Fibroblast of skin of right biceps (primary cell): ENCODE measurements at places on chromosomes 2 and 18.

DNA sequence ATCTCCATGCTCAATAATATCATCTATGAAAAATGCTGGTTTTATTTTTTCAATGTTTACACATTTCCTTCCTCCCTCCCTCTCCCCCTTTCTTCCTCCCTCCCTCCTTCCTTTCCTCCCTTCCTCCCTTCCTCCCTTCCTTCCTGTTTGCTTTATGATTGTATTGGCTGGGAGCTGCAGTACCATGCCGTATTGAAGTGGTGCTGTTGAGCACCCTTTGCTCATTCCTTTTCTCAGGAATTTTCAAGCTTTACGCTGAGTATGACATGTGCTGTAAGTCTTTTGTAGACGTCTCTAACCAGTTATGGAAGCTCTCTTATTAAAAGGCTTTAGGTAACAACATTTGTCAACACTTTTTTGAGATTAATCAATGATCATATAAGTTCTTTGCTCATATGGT, 100.4 kb downstream of the SNTG2 start:
- DNase-seq: peak; percentile 61

DNA sequence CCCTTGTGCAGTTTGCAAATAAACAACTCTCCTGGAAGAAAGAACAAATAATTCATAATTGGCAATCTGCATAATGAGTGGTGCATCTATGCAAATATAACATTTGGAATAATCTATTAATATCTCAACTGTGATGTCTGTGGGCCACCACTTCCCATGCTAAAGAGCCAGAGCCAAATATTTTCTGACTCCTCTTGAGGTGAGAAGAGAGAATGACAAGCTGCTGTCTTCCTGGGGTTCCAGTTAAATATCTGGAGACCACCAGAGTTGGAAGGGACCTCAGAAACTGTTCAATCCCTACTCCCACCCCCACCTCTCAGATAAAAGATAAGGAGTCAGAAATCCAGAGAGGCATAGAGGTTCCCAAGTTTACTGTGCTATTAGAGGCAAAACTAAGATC, 241.0 kb upstream of the SLC14A2 start:
- no peak for DNase-seq

- DNase-seq: no peak
Observed at GRCh38 chr18:68665628-68666027, 49.3 kb downstream of the TMX3 start.

DNA sequence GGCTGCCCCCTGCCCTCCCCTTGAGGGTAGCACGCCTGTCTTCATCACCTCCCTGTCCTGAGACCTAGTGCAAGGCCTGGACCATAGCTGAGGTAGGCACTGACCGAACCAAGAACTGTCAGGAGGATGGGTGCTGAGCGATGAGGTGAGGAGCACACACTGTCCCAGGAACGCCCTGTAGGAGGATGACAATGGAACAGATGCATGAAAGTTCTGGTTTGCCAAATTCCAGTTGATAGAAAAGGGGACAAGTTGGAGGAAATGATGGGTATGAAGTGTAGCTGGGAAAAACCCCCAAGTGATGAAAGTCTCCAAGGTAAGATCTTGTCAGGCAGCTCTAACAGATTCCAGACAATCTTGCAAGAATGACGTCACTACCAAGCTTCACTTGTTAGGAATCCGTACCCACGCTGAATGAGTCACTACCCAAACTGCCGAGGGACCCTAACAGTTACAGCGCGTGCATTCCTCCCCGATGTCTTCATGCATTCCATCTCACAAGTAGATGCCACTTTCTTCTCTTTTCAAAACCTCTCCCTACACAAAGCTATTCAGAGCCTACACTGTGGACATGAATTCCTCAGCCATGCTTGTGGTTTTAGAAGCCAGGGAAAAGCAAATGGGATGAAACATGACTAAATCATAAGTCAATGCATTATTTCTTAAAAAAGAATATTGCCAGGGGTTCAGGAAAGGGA, 27.6 kb downstream of the MRPL33 start:
- peak; percentile 100 for DNase-seq

GRCh38 chr2:204049635-204050034, 113.1 kb downstream of the ICOS start:
- DNase-seq: no peak

DNA sequence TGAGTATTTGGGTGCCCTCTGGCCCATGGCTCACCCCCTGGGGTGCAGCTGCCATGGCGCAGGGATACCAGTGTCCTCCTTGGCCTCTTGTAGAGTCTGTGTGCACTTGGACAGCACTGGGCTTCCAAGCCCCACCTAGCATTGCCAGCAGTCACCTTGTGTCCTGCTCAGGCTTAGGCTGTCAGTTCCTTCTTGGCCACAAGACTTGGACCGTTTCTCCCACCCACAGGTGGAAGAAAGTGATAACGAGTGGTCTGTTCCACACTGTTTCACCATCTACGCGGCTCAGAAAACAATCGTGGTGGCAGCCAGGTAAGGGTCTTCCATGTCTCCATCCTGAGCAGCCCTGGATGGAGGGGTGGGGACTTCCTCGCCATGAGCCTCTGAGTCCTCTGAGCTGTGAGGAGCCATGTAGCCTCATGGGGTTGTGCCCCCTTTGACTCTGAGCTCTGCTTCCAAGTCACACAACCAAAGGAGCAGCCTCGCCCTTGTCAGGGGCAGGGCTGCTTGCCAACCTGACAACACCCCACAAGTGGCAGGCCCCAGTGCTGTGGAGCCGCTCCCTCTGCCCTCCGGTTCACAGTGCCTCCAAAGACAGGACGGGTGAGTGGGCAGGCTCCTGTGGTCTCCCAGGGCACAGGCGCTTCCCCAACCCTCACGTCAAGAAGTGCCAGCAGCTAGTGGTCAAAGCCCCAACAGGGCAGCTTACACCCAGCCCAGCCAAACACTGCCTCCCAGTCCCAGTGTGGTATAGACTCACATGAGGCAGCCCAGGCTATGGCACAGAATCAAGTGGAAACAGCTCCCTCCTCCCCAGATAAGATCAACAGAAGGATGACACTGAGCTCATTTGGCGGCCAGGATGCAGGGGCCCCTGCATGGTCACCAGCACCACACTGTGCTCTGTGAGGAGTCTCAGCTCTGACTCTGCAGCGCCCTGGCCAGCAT, 18.4 kb downstream of the STK25 start:
- DNase-seq: no peak

GRCh38 chr2:100537918-100538317, 24.9 kb upstream of the PDCL3 start:
- no peak for DNase-seq

DNA sequence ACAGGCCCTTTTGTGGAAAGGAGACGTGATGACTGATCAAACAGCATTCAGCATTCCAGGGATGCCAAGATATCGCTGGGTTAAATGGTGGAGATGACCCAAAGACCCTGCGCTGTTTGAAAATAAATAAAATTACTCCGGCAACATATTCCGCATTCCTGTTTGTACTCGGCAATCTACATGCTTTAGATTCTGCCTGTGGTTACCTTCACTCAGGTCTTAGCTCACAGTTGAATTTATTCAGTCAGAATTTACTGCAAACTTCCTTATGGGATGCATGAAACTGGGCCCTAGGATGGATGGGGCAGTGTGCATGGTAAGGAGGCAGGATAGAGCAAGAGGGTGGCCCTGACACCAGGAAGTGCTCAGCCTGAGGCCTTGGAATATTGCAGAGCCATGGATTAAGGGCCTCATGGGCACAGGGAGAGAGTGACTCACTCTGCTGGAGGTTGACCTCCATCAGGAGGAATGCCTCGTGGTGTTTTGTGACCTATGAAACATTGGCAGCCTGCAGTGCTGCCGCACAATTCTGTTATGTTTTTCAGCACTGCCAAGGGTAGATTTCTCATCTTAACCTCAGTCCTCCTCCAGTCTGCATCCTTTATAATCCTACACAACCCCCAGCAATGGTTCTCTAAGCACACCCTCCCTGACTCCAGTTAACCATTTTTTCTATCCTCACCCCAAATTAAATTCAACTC, 321.4 kb downstream of the IRS1 start:
- DNase-seq: peak; percentile 92

DNA sequence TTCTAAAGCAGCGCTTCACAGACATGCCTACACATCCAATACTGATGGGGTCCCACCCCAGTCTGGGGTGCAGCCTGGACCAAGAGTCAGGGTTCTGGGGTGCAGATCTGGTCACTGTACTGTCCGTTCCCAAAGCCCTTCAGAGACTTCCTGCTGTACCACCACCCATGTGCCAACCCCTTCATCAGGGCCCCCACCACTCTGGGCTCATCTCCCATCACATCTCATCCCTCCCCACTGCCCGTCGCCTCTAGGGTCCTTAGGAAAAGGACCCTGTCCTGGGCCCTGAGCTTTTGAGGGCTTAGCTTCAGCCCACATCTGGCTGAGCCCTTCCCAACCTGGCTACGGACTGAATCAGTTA, 37.9 kb upstream of the ID2 start:
- no peak for DNase-seq
